ENCODE measurements at places on chromosomes 7 and 10.

DNA sequence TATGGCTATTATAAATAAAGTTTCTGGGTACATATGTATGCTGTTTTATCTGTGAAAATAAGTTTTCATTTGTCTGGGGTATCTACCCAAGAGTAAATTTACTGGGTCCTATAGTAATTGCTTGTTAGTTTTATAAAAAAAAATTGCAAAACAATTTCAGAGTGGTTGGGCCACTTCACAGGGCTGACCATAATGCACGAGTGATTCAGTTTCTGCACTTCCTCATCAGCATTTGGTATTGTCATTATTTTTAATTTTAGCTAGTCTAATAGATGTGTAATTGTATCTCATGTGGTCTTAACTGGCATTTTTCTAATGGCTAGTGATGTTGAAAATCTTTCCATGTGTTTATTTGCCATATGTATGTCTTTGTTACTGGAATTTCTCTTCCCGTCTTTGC lies 452.4 kb upstream of the AKR1E2 start:
- no peak for DNase-seq

GRCh38 chr10:112332022-112332421 lies 41.9 kb upstream of the ACSL5 start:
- DNase-seq: no peak

DNA sequence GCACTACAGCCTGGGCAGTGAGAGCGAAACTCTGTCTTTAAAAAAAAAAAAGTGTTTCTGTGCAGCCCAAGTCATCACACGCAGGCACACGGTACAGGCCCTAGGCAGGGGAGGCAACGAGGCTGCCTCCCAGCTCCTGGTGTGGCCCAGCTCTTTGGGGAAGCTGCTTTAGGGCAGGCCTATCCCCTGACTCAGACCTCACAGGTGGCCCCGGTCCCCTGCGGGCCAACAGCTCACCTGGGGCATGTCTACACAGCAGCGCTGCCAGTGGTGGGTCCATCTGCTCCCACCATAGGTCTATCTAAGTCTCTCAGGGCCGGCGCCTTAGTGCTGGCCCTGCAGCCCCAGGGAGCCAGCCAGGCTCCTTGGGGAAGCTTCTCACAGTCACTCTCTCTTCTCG lies 31.4 kb downstream of the ZAN start:
- no peak for DNase-seq

- no peak for DNase-seq
These were observed 23.6 kb downstream of the PITRM1 start for GRCh38 chr10:3148994-3149393.

DNA sequence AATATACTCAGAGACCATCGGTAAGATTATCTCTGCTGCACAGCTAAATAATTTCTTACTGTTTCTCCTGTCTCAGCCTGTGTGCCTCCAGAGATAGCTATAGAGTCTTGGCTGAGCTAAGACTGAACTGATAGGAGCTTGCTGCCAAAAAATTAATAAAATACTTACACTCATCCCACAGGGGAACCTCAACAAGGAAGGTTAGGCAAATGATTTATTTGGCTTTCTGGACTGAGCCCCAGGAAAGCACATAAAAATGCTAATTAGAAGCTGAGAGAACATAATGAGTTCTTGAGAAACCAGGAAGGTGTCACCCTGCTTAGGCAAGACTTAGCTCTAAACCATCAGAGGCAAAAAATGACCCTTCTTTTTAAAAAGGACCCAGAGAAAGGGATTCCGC lies 534.5 kb downstream of the TNS3 start:
- no peak for DNase-seq

DNA sequence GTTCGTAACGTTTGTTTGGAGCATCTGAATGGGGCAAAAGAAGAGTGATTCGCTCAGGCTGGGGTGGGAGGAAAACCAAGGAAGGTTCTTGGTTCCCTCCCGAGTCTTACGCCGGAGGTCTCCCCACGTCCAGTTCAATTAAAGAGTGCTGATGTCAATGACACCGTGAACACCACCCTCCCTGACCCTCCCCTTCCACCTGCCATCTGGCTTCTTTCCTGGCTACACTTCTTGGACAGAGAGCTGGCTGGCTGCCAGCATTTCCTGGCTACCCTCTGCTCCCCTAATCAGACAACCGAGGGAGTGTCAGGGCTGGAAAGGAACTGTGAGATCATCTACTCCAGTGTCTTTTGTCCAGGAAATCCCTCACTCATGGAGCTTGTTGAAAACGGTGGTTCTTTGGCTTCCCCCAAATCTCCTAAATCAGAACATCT lies 24.1 kb upstream of the FFAR4 start:
- DNase-seq: no peak

- DNase-seq: no peak
These were observed 4.3 kb upstream of the GLCCI1 start for GRCh38 chr7:7964250-7964649.

- DNase-seq: no peak
These were observed 102.5 kb downstream of the RAMP3 start for GRCh38 chr7:45259966-45260646.

GRCh38 chr7:47449810-47450590 lies 131.9 kb downstream of the TNS3 start:
- DNase-seq: no peak

- no peak for DNase-seq
These were observed 48.3 kb downstream of the BAIAP2L1 start for GRCh38 chr7:98352621-98353020.

DNA sequence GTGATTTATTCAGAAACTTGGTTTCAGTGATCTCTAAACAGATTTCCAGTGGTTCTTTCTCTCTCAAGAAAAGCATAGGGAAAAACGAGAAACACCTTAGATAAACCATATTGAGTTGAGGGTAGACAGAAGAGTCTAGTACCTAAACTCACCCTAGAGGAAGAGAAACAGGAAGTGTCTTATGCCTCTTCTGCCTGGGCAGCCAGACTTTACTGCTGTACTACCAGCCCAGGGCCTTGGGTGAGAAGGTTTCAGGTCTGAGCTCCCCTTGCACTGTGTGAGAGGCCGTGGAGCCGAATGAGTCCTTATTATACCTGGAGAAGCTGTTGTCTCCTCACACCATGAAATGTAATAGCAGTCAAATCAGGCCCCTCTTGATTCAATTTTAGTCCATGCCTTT lies 18.2 kb downstream of the HIF1AN start:
- no peak for DNase-seq

DNA sequence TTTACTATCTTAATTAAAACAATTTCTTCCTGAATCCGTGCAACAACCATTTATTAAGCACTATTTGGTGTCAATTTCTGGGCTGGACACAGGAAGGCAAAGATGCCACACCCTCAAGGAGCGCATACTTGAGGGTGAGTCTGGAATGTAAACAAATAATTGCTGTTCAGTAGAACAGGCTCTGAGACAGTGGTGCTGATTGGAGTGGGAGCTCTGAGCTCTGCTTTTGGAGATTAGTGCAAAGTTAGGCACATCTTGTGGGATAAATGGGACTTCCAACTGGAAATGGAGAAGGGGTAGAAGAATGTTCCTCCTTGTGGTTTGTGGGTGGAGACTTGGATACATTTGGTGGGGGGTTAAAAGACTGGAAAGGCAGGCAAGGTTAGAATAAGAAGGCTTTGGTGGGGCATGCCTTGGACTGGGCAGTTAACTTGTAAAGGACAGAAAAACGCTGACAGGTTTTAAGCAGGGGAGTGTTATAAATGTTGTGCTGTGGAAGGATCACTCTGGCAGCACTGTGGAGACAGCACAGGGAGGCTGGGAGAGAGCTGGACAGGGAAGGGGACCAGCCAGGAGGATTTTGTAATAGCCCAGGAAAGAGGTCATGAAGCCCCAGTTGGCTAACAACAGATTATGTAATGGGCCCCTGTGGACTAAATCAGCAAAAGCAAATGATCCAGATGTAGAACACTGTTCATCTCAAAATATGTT lies 80.7 kb downstream of the ZNF365 start:
- DNase-seq: no peak

GRCh38 chr7:158291998-158292397 lies 295.6 kb downstream of the PTPRN2 start:
- DNase-seq: no peak

DNA sequence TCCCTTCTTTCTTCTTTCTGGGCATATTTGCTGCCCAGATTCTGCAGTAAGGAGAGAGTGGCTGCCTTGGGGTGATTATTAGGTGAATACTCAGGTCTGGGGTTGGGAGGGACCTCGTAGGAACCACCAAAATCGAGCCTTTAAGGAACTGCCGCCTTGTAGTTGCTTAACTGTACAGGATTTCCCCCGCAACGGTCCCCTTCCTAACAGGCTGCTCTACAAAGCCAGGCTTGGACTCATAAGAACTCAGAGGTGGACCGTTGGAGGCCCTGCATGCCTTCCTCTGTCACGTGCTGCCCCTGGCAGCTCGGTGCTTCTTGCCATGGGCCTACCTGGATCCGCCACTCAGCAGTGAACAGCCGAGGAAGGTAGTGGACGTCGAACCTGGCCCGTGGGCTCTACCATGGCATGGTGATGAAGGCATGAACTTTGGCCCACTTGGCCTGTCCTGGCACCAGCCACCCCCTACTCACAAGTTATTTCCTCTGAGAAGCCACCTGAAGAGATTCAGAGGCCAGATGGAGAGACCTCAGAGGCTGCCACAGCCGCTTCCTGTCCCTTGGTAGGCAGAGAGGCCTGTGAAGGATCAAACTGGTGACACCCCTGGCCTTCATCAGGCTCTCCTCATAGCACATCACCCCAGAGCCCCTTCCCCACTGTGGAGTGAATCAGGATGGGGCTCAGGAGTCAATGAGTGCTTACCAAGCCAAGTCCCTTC lies 54.6 kb downstream of the NOD1 start:
- DNase-seq: no peak

GRCh38 chr10:53719658-53720057 lies 947.1 kb upstream of the MBL2 start:
- no peak for DNase-seq

GRCh38 chr10:63123727-63124362 lies 9.3 kb upstream of the NRBF2 start:
- no peak for DNase-seq

- DNase-seq: no peak
These were observed 30.0 kb upstream of the MSRB2 start for GRCh38 chr10:23065181-23065948.

GRCh38 chr7:148783801-148784527 lies 85.3 kb downstream of the CUL1 start:
- DNase-seq: no peak

GRCh38 chr10:123424537-123424936 lies 241.6 kb upstream of the GPR26 start:
- no peak for DNase-seq

DNA sequence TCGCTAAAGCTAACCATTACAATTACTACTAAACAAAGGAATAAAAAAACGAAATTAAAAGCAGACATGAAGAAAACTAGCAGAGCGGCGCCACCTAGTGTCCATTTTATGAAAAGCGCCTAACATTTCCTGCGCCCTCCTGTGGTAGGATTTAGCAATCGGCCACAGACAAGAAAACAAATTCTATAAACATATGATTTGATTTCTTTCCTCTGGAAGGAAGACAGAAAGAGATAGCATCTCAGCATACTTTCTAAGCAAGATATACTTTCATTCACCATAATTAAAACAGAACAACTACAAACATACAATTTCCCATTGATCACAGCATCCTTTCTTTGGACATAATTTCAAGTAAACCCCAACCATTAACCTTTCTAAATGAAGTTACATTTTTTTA lies 337.7 kb upstream of the NPVF start:
- DNase-seq: peak; percentile 47

- no peak for DNase-seq
These were observed 1.3 kb downstream of the SP8 start for GRCh38 chr7:20785157-20786048.

DNA sequence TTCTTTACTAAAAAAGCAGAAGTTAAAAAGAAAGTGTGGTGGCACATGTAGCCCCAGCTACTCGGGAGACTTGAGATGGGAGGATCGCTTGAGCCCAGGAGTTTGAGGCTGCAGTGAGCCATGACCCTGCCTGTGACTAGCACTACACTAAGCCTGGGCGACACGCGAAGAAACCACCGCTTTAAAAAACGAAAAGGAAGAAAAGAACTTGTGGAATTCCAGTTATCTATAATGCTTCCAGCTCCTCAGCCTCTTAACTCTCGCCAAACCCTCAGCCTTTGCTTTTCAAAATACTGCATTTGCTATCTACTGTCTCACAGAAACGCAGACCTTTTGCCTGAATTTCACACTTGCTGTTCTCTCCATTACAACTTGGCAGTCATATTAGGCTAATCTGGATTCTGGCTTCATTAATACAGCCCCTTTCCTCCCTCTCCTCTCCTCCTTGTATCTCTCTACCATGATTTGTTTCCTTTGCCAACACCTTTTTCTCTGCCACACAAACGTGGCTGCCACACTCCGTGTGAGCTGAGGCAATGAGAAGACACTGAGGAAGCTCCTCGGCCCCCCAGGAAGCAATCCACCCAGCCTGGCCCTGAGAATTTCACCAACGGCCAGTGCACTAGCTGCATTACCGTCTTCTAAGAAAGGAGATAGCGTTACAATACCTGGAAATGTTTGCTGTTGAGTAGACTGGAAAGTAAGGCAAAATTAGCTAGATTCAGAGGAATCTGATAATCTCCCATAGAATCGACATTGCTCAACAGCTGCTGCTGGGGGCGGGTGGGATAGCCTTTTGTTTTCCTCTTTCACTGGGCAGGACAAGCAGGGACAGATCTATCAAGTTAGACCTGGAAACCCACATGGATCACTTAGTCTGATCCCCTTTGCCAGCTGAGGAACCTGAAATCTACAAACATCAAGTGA lies 37.2 kb downstream of the CALML5 start:
- DNase-seq: no peak

DNA sequence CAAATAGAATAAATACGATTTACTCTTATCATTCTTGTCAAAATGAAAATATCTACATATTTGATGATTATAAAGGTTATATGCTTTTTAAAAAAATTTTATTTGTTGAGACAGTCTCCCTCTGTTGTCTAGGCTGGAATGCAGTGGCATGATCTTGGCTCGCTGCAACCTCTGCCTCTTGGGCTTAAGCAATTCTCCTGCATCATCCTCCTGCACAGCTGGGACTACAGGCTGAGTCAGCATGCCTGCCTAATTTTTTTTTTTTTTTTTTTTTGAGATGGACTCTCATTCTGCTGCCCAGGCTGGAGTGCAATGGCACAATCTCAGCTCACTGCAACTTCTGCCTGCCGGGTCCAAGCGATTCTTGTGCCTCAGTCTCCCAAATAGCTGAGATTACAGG lies 48.9 kb downstream of the PUS7 start:
- DNase-seq: no peak

DNA sequence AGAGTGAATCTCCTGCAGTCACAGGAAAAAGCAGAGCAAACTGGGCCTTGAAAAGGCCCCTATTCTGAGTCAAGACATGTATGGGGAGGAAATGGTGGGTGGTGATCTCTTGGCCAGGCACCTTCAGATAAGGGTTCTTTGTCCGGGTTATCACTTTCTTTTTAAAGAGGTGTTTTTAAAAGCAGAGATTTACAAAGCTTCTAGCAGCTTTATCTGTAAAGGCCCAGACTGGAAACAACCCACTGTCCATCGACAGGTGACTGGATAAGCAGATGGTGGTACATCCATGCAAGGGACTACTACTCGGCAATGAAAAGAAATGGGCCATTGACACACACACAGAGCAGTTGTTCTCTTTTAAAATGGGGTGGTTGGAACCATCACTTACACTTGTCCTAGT lies 596.7 kb upstream of the MKI67 start:
- DNase-seq: no peak

- DNase-seq: no peak
These were observed 482.1 kb upstream of the AKR1E2 start for GRCh38 chr10:4343873-4344272.

GRCh38 chr7:135335628-135336139 lies 102.0 kb downstream of the STRA8 start:
- no peak for DNase-seq
